NCI-H1930 (cell line): ENCODE measurements at places on chromosomes 5 and 9.

DNA sequence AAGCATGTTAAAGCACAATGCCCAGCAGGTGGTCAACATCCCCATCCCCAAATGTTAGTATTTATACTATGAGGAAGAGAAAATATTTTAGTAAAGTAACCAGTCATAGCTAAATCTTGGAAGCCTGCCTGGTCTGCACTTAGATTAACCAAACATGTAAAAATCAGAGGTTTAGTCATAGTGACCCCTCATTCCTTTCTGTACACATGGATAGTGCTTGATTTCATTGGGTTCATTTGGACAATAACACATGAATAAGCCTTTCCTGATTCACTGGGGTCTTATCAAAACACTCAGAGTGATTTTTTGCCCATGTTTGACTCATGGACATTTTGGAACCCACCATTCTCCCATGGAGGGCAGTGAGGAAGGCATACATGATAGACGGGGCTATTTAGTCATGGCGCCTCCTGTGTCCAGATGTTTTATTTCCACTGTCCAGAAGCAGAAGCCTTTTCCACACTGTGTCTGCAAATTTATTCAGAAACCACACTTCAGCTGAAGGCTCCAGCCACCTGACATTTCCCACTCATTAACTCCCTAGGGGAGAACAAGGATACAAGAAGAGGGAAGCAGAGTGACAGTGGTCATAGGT, 32.5 kb downstream of the OR1J1 start:
- DNase-seq = no peak

- DNase-seq = no peak
These were observed 488.6 kb upstream of the PTGER4 start for GRCh38 chr5:40191150-40191549.

DNA sequence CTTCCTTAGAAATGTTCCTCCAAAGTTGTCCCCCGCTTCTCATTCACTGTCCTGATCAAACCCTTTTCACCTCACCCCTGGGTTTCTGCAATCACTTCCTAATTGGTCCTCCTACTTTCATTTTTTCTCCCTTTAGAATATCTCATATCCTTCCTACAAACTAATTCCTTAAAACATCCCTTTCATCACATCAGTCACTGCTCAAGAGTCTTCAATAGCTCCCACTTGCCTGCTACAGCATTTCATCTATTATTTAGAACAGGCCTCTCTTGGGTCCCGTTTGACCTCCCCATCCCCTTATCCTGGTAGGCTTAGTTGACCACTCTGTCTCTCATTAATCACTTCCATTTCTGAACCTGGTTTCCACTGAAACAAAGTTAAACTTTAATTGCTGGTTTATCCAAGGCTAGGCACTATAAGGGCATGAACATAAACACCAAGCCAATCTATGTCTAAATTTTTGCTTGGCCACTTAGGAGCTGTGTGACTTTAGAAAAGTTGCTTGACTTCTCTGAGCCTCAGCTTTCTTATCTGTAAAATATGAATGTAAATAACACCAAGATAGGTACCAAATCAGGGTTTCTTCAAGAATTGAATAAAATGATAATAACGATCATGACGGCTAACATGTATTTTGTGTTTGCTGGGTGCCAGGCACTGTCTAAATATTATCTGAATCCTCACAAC, 202.1 kb upstream of the WWC1 start:
- DNase-seq = no peak

- DNase-seq = no peak
These were observed 794.4 kb upstream of the ACO1 start for GRCh38 chr9:31590091-31590490.

- no peak for DNase-seq
These were observed 31.0 kb upstream of the ZFR start for GRCh38 chr5:32475334-32476097.

- no peak for DNase-seq
These were observed 529 bp upstream of the NRARP start for GRCh38 chr9:137302449-137303150.

GRCh38 chr5:175443514-175444059, 395 bp downstream of the DRD1 start:
- DNase-seq = no peak

- no peak for DNase-seq
These were observed 74.4 kb downstream of the ELAVL2 start for GRCh38 chr9:23751633-23752032.

GRCh38 chr9:116736399-116737151, 49.5 kb downstream of the TRIM32 start:
- DNase-seq = peak; percentile 5

DNA sequence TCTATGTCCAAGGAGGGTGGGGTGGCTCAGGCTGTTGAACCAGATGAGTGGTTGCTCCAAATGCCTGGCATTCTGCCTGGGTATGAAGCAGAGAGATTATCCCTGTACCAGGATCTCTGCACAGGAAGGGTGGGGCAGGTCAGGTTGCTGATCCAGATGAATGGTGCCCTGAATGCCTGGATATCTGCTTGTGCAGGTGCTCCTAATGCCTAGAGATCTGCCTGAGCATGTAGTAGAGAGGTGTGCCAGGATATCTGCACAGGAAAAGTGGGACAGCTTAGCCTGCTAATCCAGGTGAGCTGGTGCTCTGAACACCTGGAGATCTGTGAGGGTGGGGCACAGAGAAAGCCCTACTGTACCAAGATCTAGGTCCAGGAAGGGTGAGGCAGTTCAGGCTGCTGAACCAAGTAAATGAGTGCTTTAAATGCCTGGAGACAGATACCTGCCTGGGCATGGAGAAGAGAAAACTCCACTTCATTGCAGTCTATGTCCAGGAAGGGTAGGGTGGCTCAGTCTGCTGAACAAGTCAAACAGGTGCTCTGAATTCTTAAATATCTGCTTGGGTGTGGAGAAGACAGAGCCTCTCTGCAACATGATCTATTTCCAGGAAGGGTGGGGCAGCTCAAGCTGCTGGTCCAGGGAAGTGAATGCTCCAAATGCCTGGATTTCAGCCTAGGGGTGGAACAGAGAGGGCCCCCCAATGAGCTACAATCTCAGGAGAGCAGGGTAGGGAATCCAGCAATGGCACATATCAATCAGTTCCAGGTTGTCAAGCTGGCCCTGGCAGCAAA, 189.4 kb upstream of the DMRTA1 start:
- DNase-seq = no peak

GRCh38 chr9:17481565-17481964, 97.3 kb upstream of the SH3GL2 start:
- DNase-seq = no peak

GRCh38 chr9:33443047-33443446, 4.3 kb downstream of the AQP3 start:
- DNase-seq = no peak
